ENCODE measurements at places on chromosomes 2 and 18.

GRCh38 chr2:12455661-12456060, 261.1 kb upstream of the TRIB2 start:
- DNase-seq = no peak

GRCh38 chr2:157428500-157429175, 15.3 kb downstream of the CYTIP start:
- DNase-seq = no peak

DNA sequence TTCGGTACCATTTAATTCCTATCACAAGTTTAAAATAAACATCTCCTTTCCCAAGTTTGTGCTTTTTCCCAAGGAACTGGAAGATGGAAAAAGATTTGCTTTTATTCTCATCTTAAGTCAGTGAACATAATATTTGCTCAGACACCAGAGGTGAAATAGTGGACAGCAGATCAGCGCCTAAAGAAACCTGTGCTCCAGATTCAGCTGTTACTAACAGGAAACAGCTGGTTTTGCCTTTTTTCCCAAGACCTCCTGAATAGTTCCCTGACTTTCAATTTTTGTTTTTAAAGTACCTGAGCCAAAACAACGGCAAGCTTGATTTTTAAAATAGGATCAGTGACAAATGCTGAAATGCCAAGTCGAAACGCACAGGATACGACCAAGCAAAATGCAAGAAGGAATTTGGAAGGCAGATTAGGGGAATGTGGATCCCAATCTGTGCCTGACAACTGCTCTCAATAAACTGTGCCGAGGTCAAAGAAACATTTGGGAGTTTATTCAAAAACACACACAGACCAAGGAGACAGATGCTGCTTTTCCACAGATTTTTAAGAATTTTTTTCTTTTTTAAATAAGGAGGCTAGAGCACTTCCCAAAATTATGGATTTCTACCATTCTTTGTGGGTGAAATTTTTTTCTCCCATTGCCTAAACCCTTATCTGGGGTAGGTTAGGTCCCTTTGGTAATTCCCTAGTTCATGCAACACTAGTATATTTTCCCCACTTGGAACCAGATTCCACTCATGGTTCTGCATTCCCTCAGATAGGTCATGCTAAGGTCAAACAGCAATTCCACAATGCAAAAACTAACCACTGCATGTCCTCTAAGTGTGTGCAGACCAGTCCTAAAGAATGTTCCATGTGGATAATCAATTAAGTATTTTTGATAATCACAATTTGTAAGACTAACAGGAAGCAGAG, 121.5 kb upstream of the PDE1A start:
- DNase-seq = no peak

DNA sequence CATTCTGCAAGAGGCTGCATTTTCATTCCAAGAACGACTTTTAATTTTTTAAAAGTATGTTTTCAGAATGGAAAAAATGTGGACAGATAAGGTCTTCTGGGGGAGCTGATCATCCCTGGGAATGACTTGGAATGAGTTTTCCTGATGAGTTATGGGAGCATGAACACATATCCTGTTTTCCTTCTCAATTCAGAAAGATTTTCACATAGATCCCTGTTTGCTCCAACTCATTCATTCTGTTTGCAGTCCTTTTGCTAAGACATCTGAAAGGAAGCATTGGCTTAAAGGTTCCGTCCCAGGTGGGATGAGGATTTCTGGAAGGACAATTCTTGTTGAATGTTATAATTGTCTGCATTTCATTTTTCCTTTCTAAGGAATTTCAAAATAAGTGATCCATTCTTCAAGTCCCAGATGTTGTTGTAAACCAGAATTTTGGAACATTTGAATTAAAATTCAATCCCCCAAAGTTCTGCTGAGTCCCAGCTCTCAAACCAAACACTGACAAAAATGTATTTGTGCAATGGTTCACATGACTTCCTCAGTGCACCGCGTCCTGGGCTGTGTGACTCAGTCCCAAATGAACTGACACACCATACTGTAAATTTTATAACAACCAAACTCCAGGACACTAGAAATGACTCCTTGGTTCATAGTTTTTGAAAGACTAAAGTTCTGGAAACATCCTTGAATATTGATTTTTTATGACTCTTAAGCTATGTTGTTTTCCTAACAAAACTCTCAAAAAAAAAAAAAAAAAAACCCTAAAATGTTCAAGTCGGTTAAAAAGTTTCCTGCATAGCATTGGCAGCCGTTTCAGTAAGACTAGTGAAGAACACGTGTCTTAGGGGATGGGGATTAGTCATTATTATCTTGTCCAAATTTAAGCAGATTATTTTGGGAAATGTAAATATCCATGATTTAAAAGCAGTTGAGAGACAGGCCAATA, 281.8 kb upstream of the TCF4 start:
- no peak for DNase-seq

DNA sequence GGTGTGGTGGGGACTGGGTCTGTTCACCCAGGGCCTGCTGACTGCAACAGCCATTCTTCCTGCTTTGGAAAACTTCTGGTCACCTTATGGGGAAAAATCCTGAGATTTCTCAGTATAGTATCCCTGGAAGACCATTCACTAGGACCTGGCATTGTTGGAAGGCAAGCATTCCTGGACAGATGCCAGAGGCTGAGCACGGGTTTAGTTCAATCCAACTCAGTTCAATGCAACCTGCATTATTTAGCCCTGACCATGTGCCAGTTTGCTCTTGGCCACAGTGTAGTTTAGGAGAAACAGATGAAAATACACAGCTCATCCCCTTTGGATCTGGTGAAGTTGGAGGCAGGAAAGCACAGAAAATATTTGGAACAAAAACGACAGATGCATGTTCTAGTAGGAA, 95.9 kb downstream of the LPIN1 start:
- no peak for DNase-seq

GRCh38 chr18:48459016-48459415, 49.8 kb upstream of the ZBTB7C start:
- DNase-seq = no peak

GRCh38 chr2:42385225-42385624, 24.2 kb upstream of the COX7A2L start:
- DNase-seq = no peak

GRCh38 chr2:241173557-241173956, 14.9 kb upstream of the ANO7 start:
- DNase-seq = no peak

GRCh38 chr2:2748399-2749205, 417.5 kb upstream of the MYT1L start:
- DNase-seq = no peak

- no peak for DNase-seq
These were observed 49.7 kb downstream of the TRIB2 start for GRCh38 chr2:12766421-12766879.

GRCh38 chr2:85066874-85067351, 66.3 kb upstream of the TCF7L1 start:
- DNase-seq = no peak

DNA sequence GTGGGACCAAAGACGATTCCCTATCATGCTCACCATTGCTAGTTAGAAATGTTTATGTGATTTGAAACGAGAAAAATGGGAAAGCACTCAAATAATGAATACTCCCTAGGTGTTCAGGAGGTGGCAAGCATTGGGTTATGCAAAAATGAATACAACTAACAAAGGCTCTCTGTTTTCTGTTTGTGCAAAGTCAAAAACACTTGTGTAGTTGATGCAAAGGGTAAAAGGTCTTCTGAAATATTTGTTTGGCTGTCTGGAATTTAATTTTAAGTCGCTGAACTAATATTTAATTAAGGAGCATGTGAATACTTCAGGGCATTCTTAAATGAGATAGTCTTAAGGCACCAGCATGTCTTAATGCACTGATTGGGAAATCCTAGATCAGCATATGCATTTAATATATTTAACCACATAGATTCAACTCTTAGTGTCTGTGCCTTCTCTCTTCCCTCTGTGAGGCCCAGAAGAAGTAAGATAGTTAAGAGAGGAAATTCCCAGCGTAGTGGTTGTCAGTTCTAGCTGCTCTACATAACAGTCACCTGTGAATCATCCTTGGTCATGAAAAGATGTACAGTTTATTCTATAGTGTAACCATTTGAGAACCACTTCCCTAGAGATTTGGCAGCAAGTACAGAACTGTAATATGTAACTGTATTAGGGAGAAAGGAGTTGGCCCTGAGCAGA, 111.9 kb downstream of the EPC2 start:
- no peak for DNase-seq

GRCh38 chr2:238894950-238895298, 47.0 kb downstream of the TWIST2 start:
- DNase-seq = no peak

DNA sequence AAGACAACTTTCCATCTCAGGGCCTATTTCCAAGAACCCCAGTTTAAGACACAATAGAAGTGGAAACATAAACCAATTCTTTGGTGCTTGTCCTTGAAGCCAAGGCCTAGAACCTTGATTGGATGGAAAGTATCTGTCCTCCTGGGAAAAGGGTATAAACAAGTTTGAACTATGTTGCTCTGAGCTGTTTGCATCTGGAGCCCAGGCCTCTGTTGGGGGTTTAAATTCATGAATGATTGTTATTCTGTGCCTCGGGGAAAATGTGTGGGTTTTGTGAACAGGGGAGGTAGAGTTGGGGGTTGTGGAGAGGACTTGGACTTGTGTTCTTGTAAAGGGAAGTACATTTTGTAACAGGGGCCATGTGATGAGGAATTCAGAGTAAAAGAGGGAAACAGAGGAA, 406.1 kb downstream of the SLC4A3 start:
- DNase-seq = no peak

GRCh38 chr18:59054496-59055287, 85.0 kb upstream of the SEC11C start:
- no peak for DNase-seq

DNA sequence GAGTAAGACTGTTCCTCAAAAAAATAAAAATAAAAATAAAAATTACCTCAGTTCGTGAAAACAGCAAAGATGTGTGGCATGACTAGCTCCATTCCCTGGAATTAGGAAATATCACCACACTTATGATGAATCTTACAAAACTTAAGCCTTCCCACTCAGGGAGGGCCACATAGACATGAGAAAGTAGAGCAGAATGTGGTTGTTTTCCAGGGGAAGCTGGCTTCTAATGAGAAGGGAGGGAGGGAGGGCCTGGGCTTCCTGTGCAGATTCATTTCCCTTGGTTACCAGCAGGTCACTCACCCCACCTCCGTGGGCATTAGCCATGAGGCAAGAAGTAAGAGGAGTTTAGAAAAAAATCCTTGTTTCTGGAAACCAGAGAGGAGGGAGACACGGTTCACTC, 95.9 kb upstream of the RMDN2 start:
- no peak for DNase-seq

DNA sequence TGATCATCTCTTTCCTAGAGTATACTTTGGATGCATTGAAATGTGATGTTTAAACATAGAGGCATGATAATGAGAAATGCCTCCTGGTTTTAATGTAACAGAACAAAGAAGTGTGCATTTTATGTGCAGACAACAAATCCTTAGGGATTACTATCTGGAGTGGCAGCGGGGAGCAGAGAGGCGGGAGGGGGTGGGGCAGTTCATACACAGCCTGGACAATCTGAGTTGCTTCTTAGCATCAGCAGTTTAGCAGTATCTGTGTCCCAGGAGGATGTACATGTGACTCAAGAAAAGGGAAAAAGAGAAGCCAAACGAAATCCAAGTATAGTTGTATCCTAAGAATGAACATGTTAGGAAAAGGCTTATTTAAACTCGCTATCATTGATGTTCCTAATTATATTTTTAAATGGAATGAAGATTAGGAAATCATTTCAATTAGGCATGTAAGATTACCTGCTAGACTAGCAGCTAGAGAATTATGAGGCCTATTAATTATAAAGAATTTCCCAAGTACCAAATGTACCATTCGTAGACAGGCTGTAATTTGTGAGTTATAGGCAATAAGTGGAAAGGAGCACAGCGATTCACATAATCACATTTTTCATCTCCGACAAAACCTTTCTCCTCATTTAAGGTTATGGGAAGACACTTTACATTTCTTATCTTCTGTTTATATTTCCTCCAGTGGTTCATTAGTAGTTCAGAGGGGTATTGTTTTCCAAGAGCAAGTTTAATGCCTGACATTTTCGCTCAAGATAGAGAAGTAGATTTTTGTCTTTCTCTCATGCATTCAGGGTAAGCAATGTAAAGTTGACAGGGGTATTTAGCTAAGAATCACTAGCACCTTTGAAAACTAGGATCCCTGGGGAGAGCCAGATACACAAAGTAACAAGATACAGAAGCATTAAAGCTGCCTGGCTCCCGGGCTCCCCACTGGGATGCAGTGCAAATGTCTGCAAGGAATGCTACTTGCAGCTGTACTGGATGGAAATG, 141.3 kb upstream of the NOSTRIN start:
- DNase-seq = no peak

GRCh38 chr18:74336656-74337055, 21.0 kb downstream of the C18orf63 start:
- DNase-seq = no peak

DNA sequence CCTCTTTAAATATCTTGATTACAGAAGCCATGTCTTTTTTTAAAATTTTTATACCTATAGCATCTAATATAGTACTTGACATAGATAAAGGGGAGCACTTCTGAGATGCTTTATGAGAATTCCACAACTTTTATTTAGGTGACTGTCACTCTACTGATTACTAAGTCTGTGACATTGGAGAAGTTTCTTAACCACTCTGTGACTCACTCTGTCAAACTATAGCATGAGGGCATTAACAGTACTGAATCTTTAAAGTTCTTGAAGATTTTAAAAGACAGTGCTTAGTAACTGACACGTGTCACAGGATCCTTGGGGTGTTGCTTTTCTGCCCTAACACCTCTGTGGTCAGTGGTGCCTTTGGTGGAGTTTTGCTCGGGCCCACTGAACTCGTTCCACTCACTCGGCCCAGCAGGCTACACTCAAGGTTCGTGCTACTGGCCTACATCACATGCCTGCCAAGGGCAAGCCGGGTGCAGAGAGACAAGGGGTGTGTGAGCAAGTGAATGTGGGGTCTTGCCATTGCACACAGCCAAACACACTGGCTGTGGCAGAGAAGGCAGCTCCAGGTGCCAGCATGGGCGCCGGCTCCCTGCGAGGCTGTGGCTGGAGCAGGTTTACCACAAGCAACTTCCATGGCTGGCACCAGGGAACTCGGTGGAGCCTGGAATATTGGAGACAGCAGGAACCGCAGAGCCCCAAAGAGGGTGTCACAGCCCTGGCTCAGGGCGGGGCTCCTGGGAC, 734.0 kb upstream of the CDH7 start:
- DNase-seq = no peak

DNA sequence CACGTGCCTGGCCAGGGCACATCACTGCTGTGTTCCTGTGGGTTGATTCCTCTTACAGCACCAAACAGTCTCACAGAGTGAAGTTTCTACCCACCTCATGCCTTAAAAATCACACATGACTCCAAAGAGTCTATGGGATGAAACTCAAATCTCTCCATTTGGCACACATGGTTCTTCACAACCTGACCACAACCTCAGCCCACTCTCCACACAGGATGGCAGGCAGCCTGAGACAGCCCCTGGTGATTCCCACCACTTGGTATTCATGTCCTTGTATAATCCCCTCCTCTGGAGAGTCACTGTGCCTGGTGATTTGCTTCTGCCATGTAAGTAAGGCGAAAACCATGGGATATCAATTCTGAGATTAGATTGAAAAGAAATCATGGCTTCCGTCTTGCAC, 46.2 kb downstream of the LBH start:
- DNase-seq = no peak
